Activated T-cell treated with anti-CD3 and anti-CD28 coated beads for 1 hour (primary cell): ENCODE measurements at places on chromosomes 2 and 18.
A peak's percentile ranks its signal among the peaks of the same experiment; 100 is the strongest.

DNA sequence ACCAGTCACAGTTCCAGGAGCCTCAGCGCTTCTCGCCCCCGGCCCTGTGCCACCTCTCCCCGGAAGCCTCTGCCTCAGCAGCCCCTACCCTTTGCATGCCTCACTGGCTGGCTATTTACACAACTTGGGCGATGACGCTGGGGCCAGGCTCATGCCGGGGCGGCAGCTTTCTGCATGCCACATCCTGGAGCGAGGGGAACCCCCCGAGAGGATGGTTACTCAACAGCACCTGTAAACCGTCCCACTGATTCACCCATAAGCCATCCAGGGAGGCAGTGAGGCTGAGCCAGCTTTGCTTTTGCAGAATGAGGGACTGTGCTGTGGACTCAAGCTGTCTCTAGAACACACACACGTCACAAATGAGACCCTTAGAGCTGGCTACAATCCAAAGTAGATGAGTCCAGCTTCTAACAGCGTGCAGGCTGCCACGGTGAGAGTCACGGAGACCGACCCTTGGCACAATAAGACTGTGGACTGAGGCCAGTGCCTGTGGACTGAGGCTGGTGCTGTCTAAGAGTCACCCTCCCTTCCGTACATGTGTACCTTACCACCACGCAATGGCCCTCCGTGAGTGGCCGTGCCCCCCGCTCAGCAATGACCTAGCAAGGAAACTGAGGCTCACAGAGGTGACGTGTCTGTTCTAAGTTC, 45.6 kb upstream of the ODC1 start:
- peak; percentile 59 for DNase-seq

GRCh38 chr18:27527856-27528255, 342.7 kb upstream of the CHST9 start:
- no peak for DNase-seq

DNA sequence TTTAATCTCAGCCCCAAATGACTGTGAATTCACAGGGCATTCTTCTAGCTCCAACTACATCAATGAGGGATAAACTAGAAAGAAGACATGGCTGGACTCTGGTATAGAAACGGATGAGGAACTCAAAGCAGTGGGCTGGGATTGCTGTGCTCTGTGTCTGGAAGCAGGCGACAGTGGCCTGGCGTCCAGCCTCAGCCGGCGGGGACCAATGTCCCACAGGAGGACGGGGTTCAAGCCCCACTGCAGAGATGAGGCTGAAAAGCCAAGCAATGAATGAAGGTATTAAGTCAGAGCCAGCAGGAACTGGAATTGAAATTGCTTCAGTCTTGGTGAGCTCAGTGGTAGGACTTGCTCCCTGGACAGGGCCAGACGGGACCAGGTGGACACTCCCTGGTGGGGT, 24.3 kb upstream of the BOK start:
- no peak for DNase-seq

DNA sequence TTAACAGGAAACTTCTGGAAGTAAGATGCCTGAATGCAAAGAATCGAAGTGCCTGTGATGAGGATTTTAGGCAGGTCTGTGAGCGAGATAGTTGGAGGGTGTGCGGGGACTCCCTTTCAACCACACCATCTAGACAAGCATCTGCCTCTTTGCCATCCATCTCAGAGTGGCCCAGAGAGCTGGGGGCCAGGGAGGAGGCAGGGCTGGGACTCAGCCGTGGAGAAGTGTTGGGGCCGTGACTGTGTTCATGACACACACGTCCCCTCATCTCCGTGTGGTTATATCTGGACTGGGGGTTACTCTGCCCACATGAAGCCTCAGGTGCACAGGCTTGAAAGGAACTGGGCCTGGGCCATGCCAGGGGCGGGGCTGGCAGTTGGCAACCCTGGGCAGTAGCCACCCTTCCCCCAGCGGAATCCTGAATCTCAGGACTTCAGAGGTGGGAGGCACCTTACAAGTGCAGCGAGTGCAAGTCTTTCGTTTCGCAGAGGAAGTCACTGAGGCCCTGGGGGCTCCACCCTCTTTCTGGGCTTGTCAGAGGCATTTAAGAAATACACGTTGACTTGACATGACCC, 112.5 kb downstream of the SLC4A3 start:
- DNase-seq: no peak

DNA sequence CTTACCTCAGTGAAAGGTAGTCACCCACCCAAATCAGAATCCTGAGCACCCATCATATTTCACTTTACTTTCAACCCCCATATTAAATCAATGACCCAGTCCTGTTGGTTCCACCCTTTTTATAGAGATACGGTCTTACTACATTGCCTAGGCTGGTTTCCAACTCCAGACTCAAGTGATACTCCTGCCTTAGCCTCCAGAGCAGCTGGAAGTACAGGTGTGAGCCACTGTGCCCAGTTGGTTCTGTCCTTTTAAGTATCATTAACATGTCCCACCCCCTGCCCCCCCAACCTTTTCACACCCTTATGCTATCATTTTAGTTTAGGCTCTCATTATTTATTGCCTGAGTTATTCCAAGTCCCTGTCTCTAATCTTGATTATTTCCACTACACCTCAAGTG, 28.7 kb downstream of the MSH6 start:
- no peak for DNase-seq

- DNase-seq: no peak
Observed at GRCh38 chr2:156430236-156430979, 5.8 kb upstream of the GPD2 start.

DNA sequence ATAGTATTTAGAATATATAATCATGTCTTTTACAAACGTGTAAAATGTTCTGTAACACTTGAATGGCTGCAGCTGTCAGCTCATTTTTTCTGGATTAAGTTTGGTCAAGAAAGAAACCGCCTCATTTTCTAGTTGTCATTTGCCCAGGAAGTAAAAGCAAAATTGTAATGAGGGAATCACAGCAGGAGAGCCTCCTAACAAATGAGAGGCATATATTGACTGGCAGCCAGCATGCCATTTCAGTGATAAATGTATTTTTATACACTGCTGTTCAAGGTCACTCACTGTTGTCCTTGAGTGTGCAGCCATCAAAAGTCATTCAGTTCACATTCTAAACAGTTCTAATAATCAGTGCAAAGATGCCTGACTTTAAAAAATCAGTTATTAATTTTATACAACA, 144.3 kb upstream of the BOD1L2 start:
- DNase-seq: no peak

GRCh38 chr18:57792631-57793301, 10.3 kb downstream of the ATP8B1 start:
- DNase-seq: no peak

GRCh38 chr2:1072250-1072649, 121.6 kb downstream of the SNTG2 start:
- DNase-seq: no peak

DNA sequence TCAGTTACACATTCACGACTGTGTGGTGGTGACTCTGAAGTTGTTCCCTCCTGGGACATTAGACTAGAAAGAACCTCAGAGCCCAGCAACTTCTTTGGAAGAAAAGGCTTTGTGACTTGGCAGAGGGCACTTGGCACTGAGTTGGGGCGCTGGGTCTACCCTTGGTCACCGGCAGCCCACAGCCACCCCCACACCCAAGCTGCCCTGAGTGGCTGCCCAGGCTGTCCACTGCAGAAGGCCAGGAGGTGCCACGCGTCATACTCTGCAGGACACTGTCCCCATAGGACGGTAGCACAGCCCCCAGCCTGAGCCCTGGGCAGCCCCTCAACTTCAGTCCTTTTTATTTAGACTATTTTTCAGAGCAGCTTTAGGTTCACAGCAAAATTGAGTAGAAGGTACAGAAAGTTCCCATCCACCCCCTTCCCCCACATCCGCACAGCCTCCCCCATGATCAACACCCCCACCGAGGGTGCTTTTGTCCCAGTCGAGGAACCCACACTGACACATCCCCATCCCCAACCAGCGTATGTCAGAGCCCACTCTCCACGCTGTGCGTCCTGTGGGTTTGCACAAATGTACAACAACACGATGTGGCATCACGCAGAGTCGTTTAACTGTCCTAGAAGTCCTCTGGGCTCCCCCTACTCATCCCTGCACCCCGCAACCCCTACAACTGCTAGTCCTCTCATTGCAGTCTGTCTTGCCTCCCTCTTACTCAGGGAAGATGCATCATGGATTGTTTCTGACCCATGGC, 1.1 kb downstream of the PRLH start:
- no peak for DNase-seq

- DNase-seq: no peak
Observed at GRCh38 chr18:28581521-28582071, 404.7 kb upstream of the CDH2 start.

GRCh38 chr18:25314151-25314837, 37.7 kb downstream of the ZNF521 start:
- no peak for DNase-seq

- no peak for DNase-seq
Observed at GRCh38 chr2:219286436-219287115, 7.4 kb downstream of the DNAJB2 start.

GRCh38 chr2:17733599-17733998, 20.0 kb downstream of the SMC6 start:
- no peak for DNase-seq

DNA sequence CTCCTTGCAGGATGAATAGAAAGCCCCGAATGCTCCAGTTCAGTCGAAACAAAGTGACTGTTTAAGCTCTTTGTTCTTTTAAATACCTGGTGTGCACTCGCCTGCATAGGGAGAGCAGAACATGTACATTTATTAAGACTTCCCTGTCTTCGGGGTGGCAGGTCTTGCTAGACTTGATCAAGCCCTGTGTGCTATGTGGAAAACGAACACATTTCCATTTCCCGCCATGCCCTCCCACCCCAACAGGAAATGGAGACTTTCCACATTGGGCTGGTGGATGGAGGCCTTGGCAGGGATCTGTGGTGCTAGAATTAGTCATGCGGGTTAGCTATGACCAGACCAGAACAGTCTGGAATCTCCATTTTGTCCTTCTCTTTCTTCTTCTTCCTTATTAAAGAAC, 321.0 kb upstream of the THSD7B start:
- no peak for DNase-seq

GRCh38 chr2:61718965-61719364, 134.9 kb downstream of the FAM161A start:
- DNase-seq: no peak

- no peak for DNase-seq
Observed at GRCh38 chr18:68498636-68499035, 216.3 kb downstream of the TMX3 start.

GRCh38 chr2:127951026-127951425, 65.3 kb upstream of the AMMECR1L start:
- DNase-seq: no peak

GRCh38 chr2:178070824-178071223, 1.8 kb downstream of the PDE11A start:
- no peak for DNase-seq

DNA sequence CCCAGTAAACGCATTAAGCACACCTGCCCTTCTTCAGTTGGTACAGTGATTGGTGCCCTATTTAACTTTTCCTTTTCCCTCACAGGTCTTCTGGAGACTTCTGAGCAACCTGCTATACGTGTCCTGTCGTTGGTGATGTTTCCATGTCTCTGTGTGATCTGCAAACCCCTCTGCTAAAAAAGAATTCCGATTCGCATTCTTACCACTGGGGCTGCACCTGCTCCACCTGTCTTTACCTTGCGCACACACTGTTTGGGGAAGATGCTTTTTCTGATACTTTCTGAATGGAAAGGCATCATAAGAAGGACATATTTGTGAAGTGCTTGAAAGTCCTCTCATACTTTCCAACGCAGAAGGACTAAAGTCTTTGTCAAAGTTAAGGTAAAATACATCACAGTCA, 323.9 kb upstream of the SOX11 start:
- no peak for DNase-seq

GRCh38 chr2:70676301-70677035, 91.5 kb downstream of the ADD2 start:
- DNase-seq: no peak

DNA sequence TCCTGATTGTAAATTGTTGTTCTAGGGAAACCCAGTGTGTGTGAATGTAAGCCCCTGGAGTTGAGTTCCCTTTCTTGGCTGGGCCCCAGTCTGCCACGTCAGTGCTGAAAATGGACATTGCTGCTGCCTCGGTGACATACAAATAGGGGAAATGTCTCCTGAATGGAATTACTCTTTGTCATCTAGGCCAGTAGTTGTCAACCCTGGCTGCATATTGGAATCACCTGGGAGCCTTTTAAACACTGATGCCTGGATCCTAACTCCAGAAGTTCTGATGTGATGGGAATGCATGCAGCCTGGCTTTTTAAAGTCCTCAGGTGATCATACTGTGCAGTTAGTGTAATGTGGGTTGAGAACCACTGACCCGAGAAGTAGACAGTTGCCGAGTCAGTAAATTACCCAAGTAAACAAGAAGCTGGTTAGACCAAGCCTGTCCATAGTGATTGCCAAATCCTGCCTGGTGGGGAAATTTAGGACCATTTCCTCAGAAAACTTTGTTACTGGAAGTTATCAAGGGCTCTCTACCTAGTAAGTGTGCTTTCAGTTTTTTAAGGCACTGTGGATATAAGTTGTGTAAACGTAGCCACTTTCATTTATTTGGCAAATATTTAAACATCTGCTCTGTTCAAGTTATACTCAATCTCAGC, 27.6 kb upstream of the IL1R1 start:
- DNase-seq: no peak

GRCh38 chr18:55387139-55387984, 200.6 kb downstream of the TCF4 start:
- DNase-seq: no peak

DNA sequence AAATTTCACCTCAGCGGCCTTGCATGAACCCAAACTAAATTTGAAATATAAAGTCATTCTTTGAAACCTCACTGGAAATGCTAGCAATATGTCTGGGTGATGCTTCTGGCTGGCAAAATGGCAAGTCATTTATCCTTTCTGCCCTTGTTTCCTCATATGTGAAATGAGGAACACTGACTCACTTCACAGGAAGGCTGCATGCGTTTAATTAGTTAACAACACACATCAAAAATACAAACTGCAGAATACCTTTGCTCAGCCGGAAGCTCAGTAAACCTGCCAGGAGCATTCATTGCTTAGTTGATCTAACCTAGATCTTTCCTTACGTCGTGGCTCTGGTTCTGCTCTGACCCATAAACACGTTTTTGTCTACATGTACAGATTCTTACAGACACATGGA, 214.2 kb upstream of the ACVR2A start:
- DNase-seq: no peak

GRCh38 chr18:13221869-13222855, 3.6 kb downstream of the LDLRAD4 start:
- no peak for DNase-seq
